ENCODE measurements at places on chromosomes 5 and 9. TPM values are rescaled to one million over a fixed set of nuclear protein-coding genes. Genes with fewer than 3 reads are reported as not detected.

- no peak for DNase-seq
Measured at GRCh38 chr9:37424686-37425297, 2.3 kb downstream of the GRHPR start.

- no peak for DNase-seq
Measured at GRCh38 chr9:124928116-124928515, 12.8 kb downstream of the GOLGA1 start.

DNA sequence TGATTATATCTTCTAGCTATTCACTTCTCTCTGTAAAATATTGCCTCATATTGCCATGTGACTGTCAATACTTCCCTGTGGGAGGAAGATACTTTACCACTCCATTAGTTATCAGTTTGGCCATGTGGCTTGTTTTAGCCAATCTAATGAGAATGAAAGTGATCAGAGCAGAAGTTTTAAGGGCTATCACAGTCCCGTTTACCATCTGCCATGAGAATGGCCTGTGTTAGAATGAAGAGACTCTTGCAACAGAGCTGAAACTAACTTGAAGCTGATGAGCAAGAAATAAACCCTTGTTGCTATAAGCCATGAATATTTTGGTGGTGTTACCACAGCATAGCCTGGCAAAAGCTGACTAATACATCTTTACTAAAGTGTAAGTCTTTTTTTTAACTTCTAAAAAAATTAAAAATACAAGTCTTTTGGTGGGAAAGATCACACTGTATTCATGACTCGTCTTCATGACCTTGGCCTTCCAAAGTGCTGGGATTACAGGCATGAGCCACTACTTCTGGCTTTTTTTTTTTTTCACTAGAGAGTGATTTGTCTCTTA is 68.0 kb upstream of the CTNNA1 start:
- no peak for DNase-seq

Gene DNAJC18
- 21.7 TPM for total RNA-seq

Gene ALDH1A1
- 32.8 TPM for total RNA-seq

Gene SNCAIP
- 0.75 TPM for total RNA-seq

Gene NMUR2
- total RNA-seq, result not detected

Gene FYB1
- total RNA-seq, result 1.1 TPM
